ENCODE measurements at places on chromosomes 6 and 20.

DNA sequence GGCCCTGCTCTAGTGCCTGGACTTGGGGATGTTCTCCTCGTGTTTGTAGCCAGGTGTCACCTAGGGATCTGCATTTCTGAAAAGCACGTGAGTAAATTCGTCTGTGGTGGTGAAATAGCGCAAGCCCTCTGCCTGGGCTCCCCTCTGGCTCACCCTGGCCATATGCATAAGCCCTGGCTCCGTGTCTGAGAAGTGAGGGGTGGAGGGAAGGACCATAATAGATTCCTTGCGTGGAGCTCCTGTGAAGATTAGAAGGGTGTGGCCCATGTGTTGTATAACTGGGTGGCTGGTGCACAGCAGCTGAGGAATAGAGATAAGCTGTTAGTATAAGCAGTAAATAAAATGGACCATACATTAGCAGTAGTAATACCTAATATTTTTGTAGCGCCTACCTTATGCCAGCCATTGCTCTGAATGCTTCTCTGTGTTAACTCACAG lies 4.8 kb downstream of the BCAS1 start:
- no peak for DNase-seq

DNA sequence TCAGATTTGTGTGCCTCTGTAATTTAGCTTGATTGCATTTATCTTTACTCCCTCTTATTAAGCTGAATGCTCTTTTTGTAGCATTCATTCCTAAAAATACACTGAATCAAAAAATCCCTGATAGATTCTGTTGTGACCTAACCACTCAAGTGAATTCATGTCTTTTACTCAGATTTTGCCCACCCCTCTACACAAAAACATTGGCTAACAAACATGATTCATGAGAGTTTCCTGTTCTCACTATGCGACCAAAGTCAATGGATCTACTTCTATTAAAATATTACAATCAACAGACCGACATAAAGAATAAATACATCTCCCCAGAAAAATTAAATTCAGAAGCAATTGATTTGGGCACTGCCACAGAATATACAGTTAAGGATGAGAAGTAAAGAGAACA lies 99.5 kb upstream of the THEMIS start:
- no peak for DNase-seq

DNA sequence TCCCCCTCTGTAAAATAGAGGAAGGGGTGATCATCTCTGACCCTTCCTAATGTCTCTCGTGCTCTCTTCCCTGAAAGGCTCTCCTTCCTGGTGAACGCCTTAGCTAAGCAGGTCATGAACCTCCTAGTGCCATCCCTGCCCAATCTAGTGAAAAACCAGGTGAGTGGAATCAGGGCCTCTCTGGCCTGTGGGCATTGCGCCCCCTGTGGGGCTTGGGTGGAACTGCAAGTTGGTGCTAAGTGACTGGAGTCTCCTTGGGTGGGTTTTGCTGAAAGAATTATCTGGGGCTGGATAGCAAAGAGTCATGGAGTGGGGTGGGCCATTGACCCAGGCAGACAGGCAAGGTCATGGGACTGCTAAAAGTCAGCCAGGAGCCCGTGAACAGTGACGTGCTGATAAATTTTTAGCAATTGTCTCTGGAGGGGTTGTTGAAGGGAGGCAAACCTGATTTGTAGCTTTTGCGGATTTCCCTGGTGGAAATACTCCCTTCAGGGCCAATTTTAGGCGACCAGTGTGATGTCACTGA lies 8.9 kb downstream of the BPIFB1 start:
- peak; percentile 57 for DNase-seq

GRCh38 chr20:6490849-6491248 lies 276.6 kb upstream of the BMP2 start:
- no peak for DNase-seq

DNA sequence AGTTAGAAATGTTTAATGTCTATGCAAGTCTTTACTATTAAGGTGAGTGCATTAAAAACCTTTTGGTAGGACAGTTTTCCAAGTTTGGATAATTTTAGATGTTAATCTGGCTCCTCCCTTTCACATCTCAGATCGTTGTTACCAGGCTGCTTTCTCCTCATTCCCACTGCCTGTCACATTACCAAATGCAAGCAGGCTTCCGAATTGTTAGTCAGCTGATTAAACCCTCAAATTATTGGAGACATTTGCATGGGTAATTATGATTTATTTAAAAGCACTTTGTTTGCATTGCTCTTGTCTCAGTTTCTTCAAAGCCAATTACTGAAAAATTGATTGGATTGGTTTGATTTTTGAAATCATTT lies 816.5 kb downstream of the KIF16B start:
- DNase-seq, result no peak

DNA sequence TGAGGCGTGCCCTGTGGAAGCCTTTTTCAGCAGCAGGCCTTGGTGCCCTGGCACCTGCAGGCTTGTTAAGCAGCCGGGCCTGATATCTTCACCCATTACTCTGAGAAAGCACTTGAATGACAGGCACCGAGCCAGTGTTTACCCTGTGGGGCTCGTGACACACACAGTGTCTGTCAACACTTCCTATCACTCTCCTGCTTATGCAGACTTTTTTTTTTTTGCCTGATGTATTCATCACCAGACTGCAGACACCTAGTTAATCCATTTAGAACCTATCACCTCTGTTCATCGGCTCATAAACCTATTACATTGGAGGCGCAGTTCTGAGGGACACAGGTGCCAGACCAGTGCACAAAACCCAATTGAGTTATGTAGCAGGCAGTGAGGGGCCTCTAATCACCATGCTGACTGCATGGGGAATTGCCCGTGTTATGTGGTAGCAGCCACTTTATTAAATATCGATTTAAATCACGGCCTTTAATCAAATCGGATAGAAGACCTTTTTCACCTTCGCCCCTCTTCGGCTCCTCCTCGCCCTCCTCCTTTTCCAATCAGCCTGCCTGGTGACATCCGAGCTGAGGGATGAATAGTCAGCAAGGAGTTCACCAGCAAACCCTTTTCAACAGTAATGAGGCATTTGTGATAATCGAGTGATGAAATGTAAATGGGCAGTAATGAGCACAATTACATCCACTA lies 962.9 kb upstream of the SLC35B3 start:
- DNase-seq, result no peak

- no peak for DNase-seq
Measured at GRCh38 chr6:142763205-142763604, 181.8 kb downstream of the HIVEP2 start.

DNA sequence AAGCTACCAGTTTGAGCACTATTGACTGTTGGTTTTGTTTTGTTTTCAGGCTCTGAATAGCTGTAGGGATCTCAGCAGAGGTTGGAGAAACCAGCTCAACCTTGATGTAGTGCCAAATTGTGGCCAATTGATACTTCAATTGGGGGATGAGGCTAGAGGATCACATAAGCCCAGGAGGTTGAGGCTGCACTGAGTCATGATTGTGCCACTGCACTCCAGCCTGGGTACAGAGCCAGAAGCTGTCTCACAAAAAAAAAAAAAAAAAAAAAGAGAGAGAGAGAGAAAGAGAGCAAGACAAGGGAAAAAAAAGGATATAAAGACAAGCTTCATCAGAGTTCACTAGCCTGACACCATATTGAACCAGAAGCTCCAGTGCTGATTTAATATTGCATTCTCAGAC lies 702.1 kb downstream of the FRK start:
- no peak for DNase-seq

- no peak for DNase-seq
Measured at GRCh38 chr6:105193647-105194046, 13.8 kb upstream of the POPDC3 start.

GRCh38 chr20:10558635-10559187 lies 115.1 kb downstream of the JAG1 start:
- DNase-seq, result peak; percentile 22

DNA sequence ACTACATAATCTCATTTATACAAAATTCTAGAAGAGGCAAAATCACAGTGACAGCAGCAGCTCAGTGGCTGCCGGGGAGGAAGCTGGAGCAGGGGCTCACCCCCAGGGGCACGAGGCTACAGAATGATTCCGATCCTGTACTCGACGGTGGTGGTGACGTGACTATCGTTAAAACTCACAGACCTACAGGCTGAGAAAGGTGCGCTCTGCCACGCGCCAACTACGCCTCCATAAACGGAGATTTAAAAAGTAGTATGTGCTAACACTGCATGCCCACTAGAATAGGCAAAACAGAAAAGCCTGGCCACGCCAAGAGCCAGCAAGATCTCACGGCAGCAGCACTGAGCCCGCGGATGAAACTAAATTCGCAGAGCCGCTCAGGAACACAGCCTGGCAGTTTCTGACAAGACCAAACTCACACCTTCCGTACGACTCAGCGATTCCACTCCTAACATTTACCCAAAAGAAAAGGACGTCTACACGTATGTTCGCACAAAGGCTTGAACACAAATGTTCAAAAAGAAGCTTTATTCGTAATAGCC lies 25.2 kb downstream of the TAF4 start:
- no peak for DNase-seq

DNA sequence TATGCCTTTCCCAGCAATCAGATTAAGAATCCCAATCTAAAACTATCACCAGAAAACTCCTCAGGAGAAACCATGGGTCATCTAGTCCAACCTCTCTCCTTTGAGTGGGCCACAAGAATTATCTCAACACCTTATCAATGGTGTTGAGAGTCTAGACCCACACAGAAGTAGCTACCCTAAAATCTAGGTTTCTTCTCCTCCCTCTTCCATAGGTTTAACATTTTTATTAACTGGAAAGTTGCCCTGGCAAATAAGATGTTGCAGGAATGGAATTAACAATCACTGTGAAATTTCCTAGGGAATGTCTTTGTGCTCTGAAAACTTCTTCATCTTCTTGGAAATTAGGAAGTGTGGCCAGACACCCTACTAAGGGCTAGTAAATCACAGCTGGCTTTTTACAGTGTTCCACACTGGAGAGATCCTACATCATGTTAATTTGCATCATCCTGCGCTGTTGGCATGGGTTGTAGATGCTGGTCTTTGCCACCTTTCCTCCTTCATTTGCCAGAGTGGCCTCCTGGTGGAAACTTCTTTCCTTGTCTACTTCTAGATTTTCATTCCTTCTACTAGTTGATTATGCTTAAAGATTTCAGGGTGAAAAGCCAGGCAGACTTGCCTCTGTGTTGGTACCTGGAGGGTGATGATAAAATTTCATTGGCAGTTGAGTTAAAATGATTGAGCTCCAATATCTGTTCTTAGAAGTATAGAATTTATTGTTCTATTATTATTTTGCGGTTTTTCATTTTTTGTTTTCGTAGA lies 2.7 kb downstream of the TNFAIP3 start:
- DNase-seq, result no peak

DNA sequence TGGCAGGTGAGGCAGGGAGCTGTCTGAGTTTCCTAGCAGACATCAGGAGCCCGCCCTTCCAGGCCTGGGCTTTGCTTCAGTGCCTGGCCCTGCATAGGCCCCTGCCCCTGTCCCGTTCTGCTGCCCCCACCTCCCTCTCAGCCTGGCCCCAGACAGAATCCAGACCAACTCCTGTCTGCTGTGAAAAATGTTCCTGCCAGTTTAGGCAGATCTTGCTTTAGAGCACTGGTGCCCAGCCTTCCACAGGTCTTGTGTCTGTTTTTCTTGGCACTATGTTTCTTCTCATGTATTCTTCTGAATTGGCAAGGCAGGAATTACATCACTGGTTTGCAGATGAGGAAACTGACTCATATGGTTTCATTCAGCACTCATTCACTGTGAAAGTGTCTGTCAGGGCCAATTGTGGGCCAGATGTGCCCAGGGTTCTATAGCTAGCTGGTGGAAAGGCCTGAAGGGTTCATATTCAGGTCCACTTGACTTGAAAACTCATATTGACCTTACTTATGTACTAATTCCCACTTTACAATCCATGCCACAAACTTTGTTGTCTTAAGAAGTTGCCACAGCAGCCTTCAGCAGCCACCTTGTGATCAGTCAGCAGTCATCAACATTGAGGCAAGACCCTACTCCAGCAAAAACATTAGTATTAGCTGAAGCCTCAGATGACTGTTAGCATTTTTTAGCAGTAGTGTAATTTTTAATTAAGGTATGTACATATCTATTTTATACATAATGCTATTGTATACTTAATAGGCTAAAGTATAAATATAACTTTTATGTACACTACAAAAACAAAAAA lies 40.5 kb downstream of the HLA-F start:
- no peak for DNase-seq

- DNase-seq, result no peak
Measured at GRCh38 chr6:129642322-129642721, 67.7 kb downstream of the ARHGAP18 start.

- DNase-seq, result no peak
Measured at GRCh38 chr6:70709826-70710225, 42.1 kb downstream of the SMAP1 start.

GRCh38 chr6:164106345-164106769 lies 691.8 kb downstream of the QKI start:
- DNase-seq, result no peak

- DNase-seq, result no peak
Measured at GRCh38 chr6:170193326-170193821, 97.5 kb downstream of the DLL1 start.

GRCh38 chr6:91412532-91412931 lies 825.7 kb upstream of the MAP3K7 start:
- no peak for DNase-seq

DNA sequence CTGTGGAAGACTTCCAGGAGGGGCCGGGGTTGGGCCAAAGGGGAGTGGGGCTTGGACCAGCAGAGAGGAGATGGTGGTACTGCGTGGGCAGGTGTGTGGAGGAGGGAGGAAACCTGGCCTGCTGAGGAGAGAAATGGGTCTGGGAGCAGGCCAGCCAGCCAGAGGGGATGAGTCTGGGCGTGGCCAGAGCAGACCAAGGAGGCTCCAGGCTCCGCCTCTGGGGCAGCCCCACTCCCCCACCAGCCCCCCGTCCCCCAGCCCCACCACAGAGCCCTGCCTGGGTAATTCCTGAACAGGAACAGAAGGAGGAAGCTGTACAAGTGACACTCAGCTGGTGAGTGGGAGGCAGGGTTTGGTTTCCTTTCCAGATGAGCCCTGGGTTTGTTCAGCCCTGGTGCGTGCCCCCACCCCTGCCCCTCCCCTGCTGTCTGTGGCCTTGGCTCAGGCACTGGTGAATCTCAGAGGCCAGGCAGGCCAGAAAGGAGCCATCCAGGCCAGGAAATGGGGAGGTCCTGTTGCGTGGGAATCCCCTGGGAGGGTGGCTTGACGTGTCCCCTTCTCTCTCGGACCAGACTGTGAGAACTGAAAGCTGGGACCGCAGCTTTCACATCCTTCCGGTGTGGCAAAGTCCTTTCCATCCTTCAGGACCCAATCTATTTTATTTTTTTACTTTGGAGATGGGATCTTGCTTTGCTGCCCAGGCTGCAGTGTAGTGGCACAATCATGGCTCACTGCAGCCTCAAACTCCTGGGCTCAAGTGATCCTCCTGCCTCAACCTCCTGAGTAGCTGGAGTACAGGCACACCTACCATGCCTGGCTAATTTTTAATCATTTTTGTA lies 9.4 kb upstream of the SRC start:
- peak; percentile 32 for DNase-seq

GRCh38 chr6:141164042-141164743 lies 968.5 kb upstream of the GJE1 start:
- DNase-seq, result no peak

All from stimulated activated CD8-positive, alpha-beta memory T cell treated with anti-CD3 and anti-CD28 coated beads, Interleukin-2, amount 100 ng/mL, for 48 hours (primary cell).